ENCODE measurements at places on chromosomes 12 and 14.

- DNase-seq: no peak
Measured at GRCh38 chr12:117853600-117853999, 115.2 kb downstream of the KSR2 start.

DNA sequence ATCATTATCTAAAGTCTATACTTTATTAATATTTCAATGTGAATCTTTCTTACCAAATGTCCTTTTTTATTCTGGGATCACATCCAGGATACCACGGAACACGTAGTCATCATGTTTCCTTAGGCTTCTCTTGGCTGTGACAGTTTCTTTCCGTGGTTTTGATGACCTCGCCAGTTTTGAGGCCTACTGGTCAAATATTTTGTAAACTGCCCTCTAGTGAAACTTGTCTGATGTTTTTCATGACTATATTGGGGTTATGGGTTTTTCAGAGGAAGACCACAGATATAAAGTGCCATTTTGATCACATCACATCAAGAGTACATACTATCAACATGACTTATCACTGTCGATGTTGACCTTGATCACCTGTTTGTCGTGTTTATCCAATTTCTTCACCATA lies 14.1 kb upstream of the SERPINA6 start:
- no peak for DNase-seq

DNA sequence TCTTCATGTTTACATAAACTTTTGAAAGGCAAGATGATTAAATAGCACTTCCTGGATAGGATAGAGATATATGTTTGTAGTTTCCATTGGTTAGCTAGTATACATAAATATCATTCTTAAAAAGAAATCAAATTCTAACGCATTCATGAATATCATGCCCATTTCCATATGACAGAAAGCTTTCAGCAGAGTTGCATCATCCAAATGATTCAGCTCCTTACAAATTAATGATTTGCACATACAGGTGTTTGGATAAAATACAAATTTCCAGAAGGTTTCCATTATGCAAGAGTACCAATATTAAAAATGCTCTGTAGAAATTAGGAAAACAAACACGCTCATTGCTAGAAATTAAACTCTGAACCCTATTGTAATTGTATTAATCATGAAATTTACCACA lies 264.4 kb downstream of the FOXG1 start:
- no peak for DNase-seq

DNA sequence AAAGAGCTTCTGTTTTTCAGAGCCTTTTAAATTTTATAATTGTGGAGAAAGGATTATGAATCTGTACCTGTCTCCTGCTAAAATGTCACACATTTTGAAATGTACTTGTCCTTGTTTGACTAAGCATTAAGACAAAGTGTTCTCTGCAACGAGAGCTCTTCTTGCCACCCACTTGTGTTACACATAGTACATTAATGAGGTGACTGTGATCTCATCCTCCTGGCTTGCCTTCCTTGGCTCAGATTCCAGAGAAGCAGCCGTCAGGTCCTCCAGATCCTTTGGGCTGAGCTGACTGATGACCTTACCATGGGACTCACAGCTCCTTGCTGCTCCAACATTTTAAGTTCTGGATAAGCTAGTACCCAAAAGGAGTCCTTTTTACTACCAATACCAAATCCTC lies 81.4 kb downstream of the BBS10 start:
- no peak for DNase-seq

- DNase-seq: no peak
Measured at GRCh38 chr14:24298892-24299254, 707 bp downstream of the DHRS1 start.

DNA sequence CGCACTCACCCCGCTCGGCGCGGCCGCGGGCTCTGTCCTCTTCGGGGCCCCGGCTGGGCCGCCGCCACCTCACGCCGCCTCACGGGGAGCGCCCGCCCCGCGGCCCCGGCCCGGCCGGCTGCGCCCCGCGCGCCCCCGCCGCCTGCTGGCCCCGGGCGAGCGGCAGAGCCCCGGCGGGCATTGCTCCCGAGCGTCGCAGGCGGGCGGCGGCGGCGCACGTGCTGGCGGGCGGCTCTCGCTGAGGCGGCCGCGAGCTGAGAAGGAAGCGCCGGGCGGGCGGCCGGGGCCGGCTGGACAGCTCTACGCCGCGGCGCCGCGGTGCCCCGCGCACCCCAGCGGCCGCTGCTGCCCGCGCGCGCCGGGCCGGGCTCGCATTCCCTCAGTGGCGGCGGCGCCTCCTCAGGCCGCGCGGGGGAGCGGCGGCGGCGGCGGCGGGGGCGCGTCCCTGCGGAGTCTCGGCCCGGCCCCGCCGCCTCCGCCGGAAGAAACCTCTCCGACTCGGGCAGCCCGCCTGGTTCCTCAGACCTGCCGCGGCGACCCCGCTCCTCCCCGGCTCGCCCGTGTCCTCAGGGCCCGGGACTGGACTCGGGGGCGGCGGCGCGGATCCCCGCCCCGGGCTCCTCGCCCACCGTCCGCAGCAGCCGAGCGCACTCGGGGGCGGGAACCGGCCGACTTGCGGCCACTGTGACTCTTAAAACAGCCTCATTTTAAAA lies at the start of gene PITPNM2:
Gene PITPNM2, minus strand, starts transcription at position 347 of the 713 bp plus-strand sequence. CDS start 116,500 bp downstream, outside the sequence.
- DNase-seq: no peak

DNA sequence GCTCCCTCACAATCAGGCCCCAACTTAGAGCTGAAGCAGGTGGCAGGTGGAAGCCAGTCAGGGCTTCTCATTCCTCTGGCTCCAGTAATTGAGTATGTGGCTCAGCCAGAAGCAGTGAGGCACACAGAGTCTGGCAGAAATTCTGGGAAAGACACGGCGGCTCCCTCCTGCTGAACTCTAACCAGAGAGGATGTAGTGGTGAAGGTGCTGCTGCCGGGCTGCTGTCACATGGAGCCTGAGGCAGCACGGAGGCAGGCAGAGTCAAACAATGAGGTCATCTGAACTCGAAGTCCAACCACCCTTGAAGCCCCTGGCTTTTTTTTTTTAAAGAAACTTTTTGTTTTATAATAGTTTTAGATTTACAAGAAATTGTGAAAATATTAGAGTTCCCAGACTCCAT lies 33.4 kb upstream of the SMOC1 start:
- DNase-seq: no peak

GRCh38 chr14:101877766-101878165 lies 86.6 kb upstream of the DYNC1H1 start:
- DNase-seq: no peak

- DNase-seq: no peak
Measured at GRCh38 chr12:117404940-117405339, 43.5 kb upstream of the NOS1 start.

- DNase-seq: no peak
Measured at GRCh38 chr12:5758347-5758746, 186.7 kb downstream of the ANO2 start.

DNA sequence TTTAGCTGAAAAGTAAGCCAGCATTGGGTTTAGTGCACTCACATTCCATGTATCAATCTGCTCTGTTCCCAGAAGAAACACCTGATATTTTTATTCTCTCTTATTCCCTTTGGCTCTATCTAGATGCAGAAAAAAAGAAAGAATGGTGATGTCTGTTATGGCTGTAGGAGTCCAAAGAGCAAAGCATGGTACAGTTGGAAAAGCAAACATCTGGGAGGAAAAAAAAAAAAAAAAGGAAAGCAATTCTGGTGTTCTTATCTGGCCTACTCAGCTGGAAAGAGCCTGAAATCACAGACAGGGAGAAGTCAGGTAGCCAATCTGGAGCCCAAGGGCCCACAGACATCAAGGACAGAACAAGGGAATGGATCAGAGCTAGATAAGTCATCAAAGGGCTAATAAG lies 293.9 kb downstream of the DUSP6 start:
- no peak for DNase-seq

DNA sequence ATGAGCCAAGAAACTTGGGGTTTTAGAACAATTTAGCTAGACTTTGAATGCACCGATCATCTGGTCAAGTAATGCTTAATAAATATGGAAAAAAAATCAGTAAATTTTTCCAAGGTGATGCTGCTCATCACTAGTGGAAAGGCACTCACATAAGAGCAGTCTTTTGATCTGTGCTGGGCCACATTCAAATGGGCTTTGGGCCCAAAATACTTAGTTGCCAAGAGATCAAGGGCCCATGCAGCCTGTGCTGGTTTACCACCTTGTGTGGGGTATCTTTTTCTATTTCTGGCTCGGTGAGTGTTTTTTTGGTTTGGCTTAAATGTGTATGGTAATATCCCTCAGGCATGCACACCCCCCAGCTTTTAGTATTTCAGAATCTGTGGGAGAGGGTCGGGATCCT lies 943.2 kb downstream of the TMTC2 start:
- no peak for DNase-seq

GRCh38 chr12:117533687-117534086 lies 172.3 kb upstream of the NOS1 start:
- no peak for DNase-seq

GRCh38 chr14:65179918-65180724 lies 77.8 kb upstream of the MAX start:
- DNase-seq: no peak

GRCh38 chr14:92461891-92462290 lies 51.7 kb upstream of the RIN3 start:
- no peak for DNase-seq

DNA sequence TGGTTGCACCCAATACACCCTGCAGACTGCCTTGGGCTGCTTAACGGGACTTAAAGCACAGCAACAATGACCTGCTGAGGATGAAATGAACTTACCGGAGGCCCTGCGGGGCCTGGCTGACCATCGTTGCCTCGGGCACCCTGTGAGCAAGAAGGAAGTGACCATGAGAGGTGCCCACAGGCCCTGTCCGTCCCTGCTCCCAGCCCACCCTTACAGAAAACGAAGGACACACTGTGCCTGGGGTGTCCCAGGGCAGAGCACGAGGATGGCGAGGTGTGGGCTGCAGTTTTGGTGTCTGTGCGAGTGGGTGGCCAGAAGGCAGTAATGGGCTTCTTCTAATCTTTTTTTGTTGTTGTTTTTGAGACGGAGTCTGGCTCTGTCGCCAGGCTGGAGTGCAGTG lies 14.6 kb downstream of the COL2A1 start:
- no peak for DNase-seq

DNA sequence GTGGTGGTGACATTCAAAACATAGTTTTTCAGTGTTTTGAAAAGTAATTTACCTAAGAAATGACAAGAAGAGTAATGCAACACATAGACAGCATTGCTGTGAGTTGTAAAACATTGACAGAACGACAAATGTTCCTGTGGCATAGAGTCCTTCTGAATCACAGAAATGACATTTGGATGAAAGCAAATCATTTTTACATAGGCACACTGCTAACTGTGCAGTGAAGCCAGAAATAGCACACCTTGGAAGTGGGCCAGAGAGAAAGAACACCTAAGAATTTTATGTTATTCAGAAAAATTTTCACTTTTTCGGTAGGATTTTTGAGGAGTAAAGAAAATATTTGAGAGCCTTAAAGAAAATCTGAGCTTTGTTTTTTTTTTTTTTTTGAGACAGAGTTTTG lies 100.6 kb downstream of the ANO4 start:
- no peak for DNase-seq

GRCh38 chr14:92437729-92438285 lies 75.8 kb upstream of the RIN3 start:
- no peak for DNase-seq

DNA sequence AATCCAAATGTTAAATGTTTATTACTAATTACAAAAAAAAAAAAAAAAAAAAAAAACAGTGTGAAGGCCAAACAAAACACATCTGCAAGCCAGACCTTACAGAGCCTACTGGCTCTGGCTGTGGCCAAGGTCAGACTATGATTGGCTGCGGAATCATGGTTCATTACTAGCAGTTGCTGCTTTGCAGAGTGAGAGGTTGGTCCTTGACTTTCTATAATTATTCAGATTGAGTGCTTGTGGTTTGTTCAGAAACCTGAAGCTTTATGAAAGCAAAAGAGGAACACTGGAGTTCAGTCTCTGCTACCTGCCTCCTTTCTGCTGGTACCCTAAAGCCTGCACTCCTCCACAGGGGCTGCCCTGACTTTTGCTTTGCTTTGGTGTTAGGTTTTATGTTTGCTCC lies 550.9 kb downstream of the BCL11B start:
- no peak for DNase-seq

- no peak for DNase-seq
Measured at GRCh38 chr12:2256915-2257314, 204.1 kb downstream of the CACNA1C start.

DNA sequence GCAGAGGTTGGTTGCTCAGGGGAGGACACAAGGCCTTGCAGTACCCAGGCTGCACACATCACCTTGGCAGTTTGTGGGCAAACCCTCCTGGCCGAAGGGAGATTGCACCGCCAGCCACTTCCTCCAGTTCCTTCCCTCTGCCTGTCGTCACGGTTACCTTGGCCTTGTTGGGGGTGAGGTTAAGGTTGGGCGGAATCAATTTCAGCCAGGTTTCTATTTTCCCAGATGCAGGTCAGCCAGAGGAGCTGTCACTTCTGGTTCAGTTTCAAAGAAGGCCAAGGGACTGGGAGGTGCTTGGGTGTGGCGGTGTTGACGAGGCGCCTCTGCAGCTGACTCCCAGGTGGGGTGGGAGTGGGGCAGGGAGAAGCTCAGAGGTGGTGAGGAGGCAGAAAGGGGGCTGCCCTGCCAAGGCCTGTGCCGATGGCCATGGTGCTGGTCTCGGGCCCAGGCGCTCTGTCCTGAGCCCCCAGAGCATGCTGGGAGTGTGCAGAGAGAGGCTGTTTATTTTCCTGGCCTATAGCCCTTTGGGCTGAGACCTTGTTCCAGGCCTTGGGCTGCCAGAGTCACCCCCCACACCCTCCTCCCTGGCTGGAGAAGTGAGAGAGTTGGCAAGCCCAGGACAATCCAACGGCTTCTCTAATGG lies 31.4 kb downstream of the JDP2 start:
- DNase-seq: no peak

- no peak for DNase-seq
Measured at GRCh38 chr12:15672671-15673270, 116.4 kb downstream of the EPS8 start.

DNA sequence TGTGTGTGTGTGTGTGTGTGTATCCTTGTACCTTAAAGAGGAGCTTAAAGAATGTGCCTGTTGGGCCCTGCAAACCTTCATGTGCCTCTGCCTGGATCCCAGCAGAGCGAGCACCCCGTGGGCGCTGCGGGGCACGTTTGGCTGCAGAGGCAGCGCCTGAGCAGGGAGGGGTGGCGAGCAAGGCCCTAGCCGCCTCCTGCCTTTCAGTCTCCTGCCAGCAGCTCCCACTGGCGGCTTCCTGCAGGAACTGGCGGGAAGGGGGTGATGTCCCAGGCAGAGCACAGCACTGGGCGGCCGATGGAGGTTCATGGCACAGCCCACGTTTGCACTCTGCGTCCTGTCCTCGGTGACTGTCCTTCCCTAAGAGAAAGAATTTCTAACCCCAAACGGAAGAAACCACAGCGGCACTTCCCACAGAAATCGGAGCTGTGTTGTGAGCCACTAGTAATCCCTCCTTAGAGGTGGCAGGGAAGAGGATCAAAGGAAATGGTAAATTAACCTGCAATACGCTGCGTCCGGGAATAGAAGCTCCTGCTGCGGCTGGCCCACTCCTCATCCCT lies 19.8 kb downstream of the ZBTB42 start:
- no peak for DNase-seq

DNA sequence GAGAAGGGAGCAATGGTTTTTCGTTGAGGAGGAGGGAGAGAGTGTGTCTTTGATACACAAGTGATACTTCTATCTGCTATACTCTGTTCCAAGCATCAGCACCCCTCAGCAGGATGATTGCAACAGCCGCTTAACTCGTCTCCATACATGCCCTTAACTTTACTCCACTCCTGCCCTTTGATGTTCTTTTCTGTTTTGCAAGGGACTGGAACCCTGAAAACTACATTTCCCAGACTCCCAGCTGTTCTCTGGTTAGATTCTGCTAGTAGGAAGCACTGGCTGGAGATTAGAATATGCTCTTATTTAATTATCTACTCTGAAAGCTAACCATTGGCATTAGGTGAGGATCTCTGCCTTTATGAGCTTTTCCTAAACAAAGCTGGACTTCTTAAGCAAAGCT lies 23.5 kb upstream of the CRADD start:
- no peak for DNase-seq

GRCh38 chr14:51295646-51296263 lies 55.7 kb downstream of the TMX1 start:
- DNase-seq: no peak

Data from iPS DF 19.7 (cell line).